Breast epithelium (tissue), 4 donors: ENCODE measurements at places on chromosomes 12 and 14.

DNA sequence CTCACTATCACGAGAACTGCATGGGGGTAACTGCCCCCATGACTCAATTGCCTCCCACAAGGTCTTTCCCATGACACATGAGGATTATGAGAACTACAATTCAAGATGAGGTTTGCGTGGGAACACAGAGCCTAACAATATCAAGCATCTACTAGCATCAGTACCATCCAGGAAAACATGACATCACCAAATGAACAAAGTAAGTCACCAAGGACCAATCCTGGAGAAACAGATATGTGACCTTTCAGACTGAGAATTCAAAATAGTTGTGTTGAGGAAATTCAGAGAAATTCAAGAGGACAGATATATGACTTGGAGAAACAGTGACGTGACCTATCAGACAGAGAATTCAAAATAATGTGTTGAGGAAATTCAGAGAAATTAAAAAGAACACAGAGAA, 65.8 kb upstream of the TMTC2 start:
- no peak for DNase-seq
- no peak overlapping the region for H3K27ac ChIP-seq
- H3K4me1 ChIP-seq = no peaks in the 10 kb centered on the region
- H3K27me3 ChIP-seq = no peaks in the 10 kb centered on the region

DNA sequence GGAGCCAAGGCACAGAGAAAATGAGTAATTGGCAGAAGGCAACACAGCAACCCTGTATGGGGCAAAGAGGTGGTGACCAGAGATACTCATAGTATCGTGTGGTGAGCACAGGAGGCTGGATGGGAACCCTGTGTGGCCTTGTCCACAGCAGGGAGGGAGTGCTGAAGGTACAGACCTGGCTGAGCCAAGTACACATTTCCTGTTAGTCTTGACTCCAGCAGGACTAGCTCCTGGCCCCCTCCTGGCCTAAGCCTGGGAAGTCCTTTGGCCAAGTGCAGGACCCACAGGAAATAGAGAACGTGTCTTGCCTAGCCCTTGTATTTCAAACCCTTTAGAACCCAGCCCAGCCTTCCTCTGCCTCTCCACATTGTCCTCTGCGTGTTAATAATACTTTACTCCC, 289.8 kb upstream of the PWP1 start:
- no peak overlapping the region for H3K27ac ChIP-seq
- H3K27me3 ChIP-seq = no peaks in the 10 kb centered on the region
- H3K4me1 ChIP-seq = no peaks in the 10 kb centered on the region
- DNase-seq = no peak
- no peak overlapping the region for H3K4me3 ChIP-seq
- no peaks in the 10 kb centered on the region for H3K36me3 ChIP-seq

DNA sequence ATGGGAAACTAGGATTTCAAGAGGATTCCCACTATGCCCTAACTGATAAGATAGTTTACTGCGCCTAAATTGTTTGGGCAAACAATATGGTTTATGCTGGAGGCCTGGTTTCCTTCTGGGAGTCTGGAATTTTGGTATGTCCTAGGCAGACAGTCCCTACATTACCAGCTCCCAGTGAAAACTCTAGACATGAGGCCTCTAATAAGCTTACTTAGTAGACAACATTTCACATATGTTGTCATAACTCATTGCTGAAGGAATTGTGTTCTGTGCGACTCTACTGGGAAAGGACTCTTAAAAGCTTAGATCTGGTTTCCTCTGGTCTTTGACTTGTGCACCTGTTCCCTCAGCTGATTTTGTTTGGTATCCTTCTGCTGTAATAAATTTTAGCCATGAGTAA, 18.0 kb upstream of the PRPF39 start:
- H3K4me1 ChIP-seq = no peaks in the 10 kb centered on the region
- no peak overlapping the region for H3K27ac ChIP-seq
- no peak overlapping the region for H3K4me3 ChIP-seq
- no peaks in the 10 kb centered on the region for H3K27me3 ChIP-seq
- no peaks in the 10 kb centered on the region for H3K36me3 ChIP-seq

DNA sequence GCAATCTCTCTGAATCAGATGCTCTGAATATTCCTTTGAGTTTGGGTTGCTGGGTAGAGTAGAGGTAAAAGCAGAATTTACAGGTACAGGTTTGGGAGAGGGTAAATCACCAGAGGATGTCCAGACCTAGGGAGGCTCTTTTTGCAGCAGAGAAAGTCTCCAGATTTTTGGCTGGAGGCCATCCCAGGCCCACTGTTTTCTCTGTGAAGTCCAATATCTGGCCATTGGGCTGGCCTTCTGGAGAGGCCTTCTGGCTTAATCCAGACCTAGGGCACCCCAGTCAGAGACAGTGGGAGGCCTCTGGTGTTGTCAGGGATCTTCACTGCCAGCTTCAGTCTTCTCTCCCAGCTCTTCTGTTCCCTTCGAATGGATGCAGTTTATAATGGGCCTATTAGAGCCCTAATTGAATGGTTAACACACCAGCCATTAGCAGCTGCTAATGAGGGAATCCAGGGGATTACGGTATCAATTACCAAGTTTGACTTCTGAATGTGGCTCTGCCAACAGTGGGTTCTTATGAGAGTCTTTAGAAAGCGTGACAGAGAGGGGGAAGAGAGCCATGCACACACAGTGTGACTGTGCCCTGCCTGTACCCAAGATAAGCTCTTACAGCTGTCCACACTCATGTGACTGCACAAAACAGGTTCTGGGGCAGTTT, 183.1 kb downstream of the EMP1 start:
- H3K27ac ChIP-seq = no peak overlapping the region
- no peaks in the 10 kb centered on the region for H3K36me3 ChIP-seq
- no peaks in the 10 kb centered on the region for H3K4me1 ChIP-seq
- no peak overlapping the region for H3K4me3 ChIP-seq

DNA sequence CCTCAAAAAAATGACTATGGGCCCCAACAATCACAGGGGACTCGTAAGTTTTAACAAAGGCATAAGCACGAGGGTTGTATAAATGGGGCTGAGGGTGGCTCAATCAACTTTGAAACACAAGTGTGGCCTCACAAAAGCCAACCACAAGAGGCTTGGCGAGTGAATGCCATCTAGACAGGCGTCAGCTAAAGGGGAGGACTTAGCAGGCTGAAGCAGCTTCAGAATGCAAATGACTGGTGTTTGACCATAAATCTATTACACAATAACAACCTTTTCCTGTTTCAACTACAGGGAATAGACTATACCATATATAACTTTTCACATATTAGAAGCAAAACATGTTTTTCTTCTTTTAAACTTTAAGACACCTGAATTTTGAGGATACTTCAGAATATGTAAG, 777.9 kb downstream of the FSCB start:
- H3K27me3 ChIP-seq = no peaks in the 10 kb centered on the region
- no peaks in the 10 kb centered on the region for H3K36me3 ChIP-seq
- H3K4me1 ChIP-seq = no peaks in the 10 kb centered on the region
- no peak overlapping the region for H3K27ac ChIP-seq

GRCh38 chr14:104004849-104005248, 62.5 kb upstream of the RD3L start:
- no peak for DNase-seq
- H3K4me1 ChIP-seq = no peaks in the 10 kb centered on the region
- no peaks in the 10 kb centered on the region for H3K36me3 ChIP-seq
- H3K27me3 ChIP-seq = no peaks in the 10 kb centered on the region

- H3K36me3 ChIP-seq = no peaks in the 10 kb centered on the region
- DNase-seq = no peak
- no peak overlapping the region for H3K27ac ChIP-seq
- H3K4me3 ChIP-seq = no peak overlapping the region
- H3K27me3 ChIP-seq = no peaks in the 10 kb centered on the region
These were observed 784.6 kb downstream of the LRFN5 start for GRCh38 chr14:42391146-42391834.

DNA sequence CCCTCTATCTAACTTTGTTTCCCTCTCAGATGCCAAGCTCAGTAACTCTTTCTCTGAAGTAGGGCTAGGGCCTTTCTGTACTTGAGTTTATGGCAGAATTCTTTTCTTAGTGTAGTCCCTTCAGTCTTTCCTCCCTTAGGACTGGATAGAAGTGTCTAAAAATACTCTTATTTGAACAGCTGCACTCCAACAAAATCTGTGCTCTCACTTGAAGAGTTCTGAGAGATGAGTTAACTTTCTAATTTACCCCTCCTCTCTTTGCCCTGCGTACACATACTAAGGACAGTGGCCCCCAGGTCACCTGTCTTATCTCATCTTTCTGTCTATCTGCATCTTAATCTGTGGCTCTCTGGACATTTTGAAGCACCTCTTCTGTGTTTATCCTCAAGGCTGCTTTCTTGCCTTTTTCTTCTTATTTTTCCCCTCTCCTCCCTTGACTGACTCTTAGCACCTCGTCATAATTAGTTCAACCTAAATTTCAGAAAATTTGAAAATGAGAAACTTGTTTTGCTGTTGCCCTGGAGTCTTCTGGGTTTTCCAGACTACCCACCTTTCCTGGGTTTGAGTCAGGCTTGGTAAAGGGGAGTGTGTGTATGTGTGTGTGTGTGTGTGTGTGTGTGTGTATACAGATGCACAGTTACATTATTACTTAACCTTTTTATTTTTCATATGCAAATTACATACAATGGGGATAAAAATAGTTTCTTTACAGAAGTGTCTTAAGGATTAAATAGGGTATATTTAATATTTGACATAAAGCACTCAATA, 23.9 kb downstream of the NCKAP1L start:
- no peak overlapping the region for H3K4me3 ChIP-seq
- no peaks in the 10 kb centered on the region for H3K27me3 ChIP-seq
- H3K4me1 ChIP-seq = no peaks in the 10 kb centered on the region

GRCh38 chr12:66013224-66013623, 117.3 kb downstream of the LLPH start:
- no peaks in the 10 kb centered on the region for H3K27me3 ChIP-seq
- H3K4me3 ChIP-seq = no peak overlapping the region
- H3K4me1 ChIP-seq = no peaks in the 10 kb centered on the region
- DNase-seq = no peak
- H3K36me3 ChIP-seq = no peaks in the 10 kb centered on the region
- H3K27ac ChIP-seq = no peak overlapping the region

DNA sequence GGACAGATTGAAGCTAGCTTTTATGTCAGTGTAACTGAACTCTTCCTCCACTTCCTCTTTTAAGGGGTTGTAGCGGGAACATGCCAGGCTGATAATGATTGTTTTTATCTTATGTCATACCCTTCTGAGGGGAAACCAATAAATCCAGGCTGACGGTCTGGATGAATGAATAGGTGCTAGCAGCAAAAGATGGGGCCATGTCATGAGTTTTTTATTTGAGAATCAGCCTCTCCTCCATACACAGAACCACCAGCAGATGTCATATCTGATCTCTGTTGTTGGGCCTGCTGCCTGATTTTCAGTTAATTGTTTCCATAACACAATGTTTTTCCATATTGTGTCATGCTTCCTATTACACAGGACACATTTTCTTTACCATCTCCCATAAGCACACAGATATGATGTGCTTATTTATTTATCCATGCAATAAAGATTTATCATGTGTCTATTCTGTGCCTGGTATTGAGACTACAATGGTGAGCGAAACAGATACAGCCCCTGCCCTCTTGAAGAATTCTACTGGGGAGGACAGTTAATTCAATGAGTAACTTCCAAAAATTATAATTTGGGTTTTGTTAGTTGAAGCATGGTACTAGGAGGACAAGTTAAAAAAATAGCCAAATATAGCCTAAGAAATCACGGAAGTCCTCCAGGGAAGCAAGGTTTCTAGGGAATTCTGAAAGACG, 33.6 kb upstream of the CRY1 start:
- peaks cover 5% of the 10 kb centered on the region for H3K27me3 ChIP-seq
- no peak for DNase-seq
- no peak overlapping the region for H3K27ac ChIP-seq
- no peaks in the 10 kb centered on the region for H3K36me3 ChIP-seq
- H3K4me1 ChIP-seq = no peaks in the 10 kb centered on the region

DNA sequence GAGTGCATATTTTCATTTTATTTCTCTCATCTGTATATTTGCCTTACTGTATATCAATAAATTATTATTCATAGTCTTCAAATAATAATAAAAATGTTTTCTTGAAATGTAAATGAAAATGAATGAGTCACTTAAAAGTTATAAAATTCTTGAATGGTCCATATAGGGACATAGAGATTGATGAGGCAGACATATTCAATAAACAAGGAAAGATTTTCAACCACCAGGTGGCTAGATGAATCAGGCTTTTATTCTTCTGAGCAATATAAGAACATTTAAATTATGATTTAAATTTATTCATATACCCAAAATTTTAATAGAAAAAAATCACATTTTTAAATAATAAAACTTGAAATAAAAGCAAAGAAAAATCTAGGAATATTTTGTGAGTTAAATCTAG, 249.5 kb downstream of the ACSS3 start:
- no peak overlapping the region for H3K4me3 ChIP-seq
- no peak overlapping the region for H3K27ac ChIP-seq

GRCh38 chr14:44379292-44379977, 127.6 kb downstream of the FSCB start:
- no peaks in the 10 kb centered on the region for H3K27me3 ChIP-seq
- DNase-seq = no peak
- no peaks in the 10 kb centered on the region for H3K36me3 ChIP-seq
- no peak overlapping the region for H3K27ac ChIP-seq
- no peaks in the 10 kb centered on the region for H3K4me1 ChIP-seq

- no peaks in the 10 kb centered on the region for H3K36me3 ChIP-seq
- H3K4me3 ChIP-seq = no peak overlapping the region
- no peaks in the 10 kb centered on the region for H3K27me3 ChIP-seq
- no peaks in the 10 kb centered on the region for H3K4me1 ChIP-seq
- H3K27ac ChIP-seq = no peak overlapping the region
These were observed 56.4 kb upstream of the GRIP1 start for GRCh38 chr12:66735275-66735674.

- H3K4me3 ChIP-seq = no peak overlapping the region
- DNase-seq = no peak
These were observed 52.6 kb downstream of the GPHB5 start for GRCh38 chr14:63266106-63266505.

DNA sequence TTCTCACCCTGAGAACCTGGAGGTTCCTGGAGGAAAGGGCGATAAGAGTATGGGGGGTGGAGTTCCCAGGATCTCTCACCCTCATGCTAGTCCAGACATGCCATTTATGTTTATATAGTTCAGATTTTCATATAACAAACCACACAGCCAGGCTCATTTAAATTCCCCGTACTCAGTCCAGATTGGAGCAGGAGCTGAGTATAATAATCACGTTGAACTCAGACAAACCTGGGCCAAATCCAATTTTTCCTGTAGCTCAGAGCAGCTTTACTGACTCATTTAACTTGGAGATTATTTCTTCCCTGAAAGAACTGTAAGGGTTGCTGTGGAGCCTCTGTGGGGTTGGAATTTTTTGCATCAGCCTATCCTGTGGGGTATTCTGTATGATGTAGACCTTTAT, 660.8 kb downstream of the TMEM121 start:
- no peak overlapping the region for H3K4me3 ChIP-seq
- no peak for DNase-seq
- H3K36me3 ChIP-seq = no peaks in the 10 kb centered on the region
- H3K4me1 ChIP-seq = no peaks in the 10 kb centered on the region
- H3K27me3 ChIP-seq = no peaks in the 10 kb centered on the region

DNA sequence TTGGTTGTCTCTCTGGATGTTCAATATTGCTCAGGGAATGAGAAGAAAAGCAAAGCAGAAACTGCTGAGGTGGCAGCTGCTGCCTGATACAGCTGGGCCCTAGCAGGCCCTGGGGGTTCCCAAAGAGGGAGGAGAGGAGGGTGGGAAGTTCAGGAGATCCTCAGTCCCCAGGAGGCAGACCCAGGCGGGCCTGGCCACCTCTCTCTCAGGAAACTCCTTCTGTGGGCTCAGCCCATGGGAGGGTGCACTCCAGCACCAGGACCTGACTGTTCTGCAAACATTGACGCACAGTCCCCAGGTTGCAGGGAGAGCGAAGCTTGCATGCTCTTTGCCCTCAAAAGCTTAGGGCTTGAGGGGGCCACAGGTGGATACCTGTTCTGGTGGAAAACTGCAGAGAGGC, 29.6 kb downstream of the IRF2BPL start:
- H3K27ac ChIP-seq = no peak overlapping the region
- H3K4me1 ChIP-seq = no peaks in the 10 kb centered on the region
- DNase-seq = no peak
